Activated effector memory CD4-positive, alpha-beta T cell treated with Interleukin-2 at 50 U/mL for 16 hours (primary cell): ENCODE measurements at places on chromosomes 16 and 17.

GRCh38 chr16:35195864-35196216, 1736.4 kb downstream of the TP53TG3F start:
- DNase-seq = no peak

DNA sequence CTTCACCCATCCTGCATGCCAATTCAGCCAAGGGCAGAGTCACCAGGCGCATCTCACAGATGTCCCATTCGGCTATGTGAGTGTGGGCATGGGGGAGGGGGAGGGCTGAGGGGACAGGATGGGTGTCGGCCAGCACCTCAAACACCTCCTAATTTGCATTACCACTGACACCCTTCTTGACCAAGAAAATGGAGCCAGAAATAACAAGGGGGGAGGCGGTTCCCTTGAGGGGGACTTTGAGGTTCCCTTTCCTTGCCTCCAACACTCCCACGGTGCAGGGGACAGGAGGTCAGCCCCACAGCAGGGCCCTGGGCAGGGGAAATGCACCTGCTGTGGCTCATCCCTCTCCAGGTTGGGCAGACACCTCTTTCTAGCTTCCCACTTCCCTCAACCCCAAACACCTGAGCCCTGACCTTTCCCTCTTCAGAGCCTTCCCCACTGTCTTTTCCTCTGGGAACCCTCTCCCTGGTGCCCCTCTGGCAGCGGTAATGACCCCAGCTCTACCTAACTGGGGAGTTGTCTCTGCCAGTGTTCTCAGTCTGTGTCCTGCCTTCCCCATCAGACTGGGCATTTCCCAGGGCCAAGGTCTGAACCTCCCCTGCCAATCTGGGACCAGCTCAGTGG, 18.2 kb upstream of the TBX21 start:
- no peak for DNase-seq

DNA sequence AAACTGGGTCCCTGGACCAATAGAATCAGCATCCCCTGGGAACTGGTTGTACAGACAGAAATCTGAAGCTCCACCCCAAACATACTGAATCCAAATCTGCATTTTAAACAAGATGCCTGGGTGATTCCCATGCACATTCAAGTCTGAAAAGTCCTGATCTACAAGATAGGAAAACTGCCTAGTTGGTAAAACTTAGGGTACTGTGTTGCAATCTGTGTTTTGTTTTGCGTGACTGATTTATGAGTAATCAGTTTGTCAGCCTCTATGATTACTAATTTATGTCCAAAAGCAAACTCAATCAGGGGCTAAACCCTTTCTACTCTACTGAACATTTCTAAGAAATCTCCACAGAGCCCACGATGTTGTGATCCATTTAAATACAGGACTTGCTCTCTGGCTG, 103.8 kb downstream of the YPEL2 start:
- no peak for DNase-seq

DNA sequence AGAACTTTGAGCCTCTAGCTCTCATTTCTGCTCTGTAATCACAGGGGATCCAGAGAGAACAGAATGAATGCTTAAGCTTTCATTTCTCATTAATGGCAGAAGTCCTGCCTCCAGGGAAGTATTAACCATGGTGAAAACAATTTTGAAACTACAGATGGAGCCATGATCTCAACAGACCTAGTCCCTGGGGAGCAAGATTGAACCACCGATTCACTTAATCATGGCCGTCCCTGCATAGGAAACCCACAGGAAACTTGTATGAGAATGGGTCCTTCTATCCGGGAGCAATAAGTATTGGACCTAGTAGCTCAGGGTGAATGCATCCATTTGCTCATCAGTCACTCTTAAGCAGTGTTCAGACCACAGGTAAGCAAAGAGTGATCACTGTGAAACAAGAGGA, 40.2 kb upstream of the CLEC18A start:
- DNase-seq = no peak

GRCh38 chr17:50100480-50100883, 5.3 kb downstream of the PDK2 start:
- DNase-seq = no peak

DNA sequence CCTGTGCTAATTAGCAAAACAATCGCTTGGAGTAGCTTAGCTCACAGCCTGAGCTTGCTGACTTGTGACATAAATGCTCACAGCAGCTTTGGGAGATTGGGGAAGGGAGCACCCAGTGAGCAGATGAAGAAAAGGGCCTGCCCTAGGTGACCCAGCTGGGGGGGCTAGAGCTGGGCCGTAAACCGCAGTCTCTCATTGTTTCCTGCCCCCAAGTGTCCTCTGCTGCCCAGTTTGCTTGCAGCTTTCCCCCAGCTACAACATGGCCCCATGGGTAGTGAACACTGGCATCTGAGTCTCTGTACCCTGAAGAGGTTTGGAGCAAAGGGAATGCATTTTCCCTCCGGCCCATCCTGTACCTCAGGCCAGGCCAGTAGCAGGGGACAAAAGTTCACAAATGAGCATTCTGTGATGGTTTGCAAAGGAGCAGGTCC, 349.4 kb downstream of the SLC39A11 start:
- DNase-seq = no peak

DNA sequence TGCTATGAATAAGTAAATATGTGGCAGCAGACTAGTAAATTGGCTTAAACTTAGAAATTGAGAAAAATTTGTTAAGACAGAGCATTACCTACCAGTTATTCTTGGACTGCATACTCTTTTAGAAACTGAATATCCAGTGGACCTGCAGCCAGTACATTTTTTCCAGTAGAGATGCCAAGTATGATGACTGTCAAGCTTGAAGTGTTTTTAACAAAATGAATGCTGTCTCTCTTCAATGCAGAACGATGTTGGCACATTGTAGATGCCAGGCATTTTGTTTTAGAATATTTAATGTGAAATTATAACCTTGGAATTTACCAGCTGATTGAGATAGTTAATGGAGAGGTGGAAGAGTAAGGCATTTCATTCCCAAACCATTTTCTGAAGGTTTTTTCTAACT, 52.5 kb downstream of the NFAT5 start:
- no peak for DNase-seq

GRCh38 chr16:18800775-18801144, 589 bp downstream of the ARL6IP1 start:
- DNase-seq = no peak

DNA sequence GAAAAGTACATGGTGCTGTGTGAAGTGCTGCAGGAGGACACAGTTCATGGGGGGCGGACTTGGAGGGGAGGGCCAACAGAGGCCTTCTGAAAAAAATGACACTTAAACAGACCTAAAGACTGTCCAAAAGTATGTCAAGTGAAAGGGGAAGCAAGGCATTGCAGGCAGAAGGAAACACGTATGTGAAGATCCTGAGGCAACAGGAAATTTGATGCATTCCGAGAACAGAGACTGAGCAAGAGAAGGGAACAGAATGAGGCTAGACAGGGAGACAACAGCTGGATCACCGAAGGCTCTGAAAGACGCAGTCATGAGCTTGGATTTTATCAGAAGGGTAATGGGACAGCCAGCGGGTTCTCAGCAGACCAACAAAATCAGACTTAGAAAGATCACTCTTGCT, 1.1 kb downstream of the IFT20 start:
- no peak for DNase-seq

GRCh38 chr17:50149417-50150353, 792 bp downstream of the PPP1R9B start:
- DNase-seq = peak; percentile 50

GRCh38 chr16:79554912-79555311, 45.6 kb downstream of the MAF start:
- DNase-seq = no peak

DNA sequence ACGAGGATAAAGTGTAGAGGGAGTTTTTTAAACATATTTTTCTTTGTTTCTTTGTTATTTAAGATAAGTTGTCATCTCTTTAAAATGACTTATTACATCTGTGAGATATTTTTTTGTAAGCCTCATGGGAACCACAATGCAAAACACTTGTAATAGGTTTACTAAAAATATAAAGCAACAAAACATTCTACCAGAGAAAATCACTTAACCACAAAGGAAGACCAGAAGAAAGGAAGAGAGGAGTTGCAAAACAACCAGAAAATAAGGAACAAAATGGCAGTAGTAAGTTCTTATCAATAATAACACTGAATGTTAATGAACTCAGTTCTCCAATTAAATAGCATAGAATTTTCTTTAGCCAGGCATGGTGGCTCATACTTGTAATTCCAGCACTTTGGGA, 22.9 kb downstream of the DHRS7B start:
- DNase-seq = no peak

DNA sequence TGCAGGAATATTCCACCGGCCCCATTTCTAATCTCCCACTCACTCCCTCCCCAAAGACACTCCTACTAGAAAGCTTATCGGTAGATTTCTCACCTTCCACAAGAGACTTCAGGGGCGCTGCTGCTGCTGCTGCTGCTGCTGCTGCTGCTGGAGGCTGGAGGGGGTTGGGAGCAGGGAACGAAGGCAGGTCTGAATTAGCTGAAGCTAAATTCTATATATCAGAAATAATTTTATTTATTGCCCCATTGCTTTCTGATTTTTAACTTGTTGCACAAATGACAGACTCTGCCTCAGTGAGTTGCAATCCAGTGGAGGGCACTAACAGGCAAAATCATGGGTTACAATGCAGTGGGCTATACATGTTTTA, 25.8 kb upstream of the HLF start:
- peak; percentile 5 for DNase-seq

DNA sequence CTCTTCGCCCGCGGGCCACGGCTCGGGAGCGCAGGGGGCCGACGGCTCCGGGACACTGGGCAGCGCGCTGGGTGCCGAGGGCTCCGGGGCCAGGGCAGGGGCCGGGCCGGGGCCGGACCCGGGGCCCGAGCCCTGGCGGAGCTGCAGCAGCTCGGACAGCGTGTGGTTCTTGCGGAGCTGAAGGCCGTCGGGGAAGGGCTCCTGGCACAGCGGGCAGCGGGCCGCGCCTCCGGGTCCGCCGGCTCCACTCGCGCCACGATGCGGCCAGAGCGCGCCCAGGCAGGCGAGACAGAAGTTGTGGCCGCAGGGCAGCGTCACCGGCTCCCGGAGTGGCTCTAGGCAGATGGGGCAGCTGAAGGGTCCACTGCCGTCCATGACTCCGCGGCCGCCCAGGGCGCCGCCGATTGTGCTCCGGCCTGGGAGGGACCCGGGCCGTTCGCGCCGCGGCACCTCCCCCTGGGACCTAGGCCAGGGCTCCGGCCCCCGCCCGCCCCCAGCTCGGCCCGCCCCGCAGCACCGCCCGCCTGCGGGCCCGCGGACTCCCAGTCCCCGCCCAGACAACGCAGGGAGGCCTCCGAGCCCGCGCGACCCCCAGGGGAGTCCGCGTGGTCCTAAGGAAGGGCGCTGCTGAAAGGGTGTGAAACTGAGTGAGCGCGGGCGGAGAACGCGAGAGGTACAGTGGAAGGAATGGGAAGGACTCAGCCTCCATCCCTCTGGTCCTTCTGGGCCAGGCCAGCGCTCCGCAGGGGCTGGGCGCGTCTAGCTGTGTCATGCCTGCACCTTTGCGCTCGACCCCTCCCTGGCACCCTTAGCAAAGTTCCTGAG, at the start of gene TRIM47:
TRIM47 (minus strand) TSS at position 408 of the 825 bp plus-strand sequence; CDS start at position 375, 33 bp downstream.
- DNase-seq = no peak

GRCh38 chr16:69741951-69742904, 12.5 kb downstream of the NOB1 start:
- DNase-seq = no peak

- no peak for DNase-seq
Measured at GRCh38 chr16:4182581-4183236, 59.2 kb downstream of the SRL start.

GRCh38 chr17:8176998-8177731, 985 bp upstream of the TMEM107 start:
- no peak for DNase-seq

GRCh38 chr17:83064732-83065659, 14.4 kb upstream of the METRNL start:
- no peak for DNase-seq

DNA sequence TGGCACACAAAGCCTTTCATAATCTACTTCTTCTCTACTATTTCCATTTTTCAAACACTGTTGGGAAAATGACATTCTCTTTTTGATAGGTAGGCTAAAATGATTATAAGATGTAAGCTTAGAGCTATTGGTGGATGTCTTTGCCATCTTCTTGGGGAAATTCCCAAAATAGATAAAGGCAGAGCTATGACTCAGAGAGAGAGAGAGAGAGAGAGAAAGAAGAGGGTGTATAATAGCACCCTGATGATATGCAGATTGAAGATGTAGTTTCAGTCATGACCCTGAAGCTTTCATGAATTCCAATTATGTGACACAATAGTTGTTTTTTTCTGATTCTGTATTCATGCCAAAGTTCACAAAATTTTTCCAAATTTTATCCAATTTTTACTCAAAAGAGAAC, 529.1 kb downstream of the HS3ST4 start:
- DNase-seq = no peak

DNA sequence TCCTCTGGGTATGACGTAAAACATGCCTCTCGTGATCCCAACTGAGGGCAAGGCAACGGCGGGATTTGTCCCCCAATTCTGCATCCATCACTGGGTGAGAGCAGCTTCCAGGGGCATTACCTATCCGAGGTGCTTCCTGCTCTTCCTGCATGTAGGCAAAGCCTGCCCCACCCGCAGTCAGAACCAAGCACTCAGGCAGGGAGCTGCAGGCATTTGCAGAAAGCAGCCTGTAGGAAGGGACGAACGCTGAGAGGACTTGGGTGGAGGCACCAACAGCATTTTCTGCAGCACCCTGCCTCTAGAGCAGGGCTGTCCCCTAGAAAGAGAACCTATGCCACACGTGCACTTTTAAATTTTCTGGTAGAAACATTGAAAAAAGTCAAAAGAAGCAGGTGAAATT, 5.5 kb downstream of the BCO1 start:
- DNase-seq = no peak

GRCh38 chr16:62254372-62254771, 218.1 kb upstream of the CDH8 start:
- no peak for DNase-seq

DNA sequence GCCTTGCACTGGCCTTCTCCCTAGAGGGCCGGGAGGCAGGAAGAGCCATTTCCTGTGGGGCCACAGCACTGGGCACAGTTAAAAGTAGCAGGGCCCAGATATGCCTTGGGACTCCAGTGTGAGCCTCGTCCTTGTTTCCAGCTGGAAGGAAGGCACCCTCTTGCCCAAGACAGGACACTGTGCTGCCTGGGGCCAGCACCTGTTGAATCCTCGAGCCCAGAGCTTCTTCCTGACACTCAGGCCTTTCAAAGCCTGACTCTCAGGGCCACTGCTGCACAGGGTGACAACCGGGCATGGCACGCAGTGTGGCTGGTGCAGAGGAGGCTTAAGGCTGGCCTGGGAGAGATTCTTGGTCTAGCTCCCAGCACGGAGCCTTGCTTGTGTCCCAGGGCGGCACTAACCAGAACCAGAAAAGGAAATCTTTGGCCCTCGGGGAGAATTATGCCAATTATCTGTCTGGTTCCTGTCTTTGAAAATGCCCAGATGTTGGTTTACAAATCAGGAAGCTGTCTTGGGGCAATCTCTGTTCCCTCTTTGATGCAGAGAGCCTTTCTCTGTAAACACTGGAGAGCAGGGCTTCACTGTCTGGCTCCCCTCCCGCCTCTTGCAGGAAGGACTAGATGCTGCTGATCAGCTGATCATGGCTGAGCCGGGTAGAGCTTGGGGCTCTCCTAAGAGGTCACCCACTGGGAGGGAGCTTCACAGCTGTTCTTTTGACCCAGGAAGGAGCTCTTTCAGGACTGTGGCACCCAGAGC, 11.1 kb downstream of the LDHD start:
- DNase-seq = no peak

- DNase-seq = no peak
Measured at GRCh38 chr17:81081222-81082176, 46.5 kb downstream of the BAIAP2 start.
